ENCODE measurements at places on chromosomes 2 and 18.

GRCh38 chr18:65477455-65477854, 273.4 kb upstream of the CDH7 start:
- no peak for DNase-seq

DNA sequence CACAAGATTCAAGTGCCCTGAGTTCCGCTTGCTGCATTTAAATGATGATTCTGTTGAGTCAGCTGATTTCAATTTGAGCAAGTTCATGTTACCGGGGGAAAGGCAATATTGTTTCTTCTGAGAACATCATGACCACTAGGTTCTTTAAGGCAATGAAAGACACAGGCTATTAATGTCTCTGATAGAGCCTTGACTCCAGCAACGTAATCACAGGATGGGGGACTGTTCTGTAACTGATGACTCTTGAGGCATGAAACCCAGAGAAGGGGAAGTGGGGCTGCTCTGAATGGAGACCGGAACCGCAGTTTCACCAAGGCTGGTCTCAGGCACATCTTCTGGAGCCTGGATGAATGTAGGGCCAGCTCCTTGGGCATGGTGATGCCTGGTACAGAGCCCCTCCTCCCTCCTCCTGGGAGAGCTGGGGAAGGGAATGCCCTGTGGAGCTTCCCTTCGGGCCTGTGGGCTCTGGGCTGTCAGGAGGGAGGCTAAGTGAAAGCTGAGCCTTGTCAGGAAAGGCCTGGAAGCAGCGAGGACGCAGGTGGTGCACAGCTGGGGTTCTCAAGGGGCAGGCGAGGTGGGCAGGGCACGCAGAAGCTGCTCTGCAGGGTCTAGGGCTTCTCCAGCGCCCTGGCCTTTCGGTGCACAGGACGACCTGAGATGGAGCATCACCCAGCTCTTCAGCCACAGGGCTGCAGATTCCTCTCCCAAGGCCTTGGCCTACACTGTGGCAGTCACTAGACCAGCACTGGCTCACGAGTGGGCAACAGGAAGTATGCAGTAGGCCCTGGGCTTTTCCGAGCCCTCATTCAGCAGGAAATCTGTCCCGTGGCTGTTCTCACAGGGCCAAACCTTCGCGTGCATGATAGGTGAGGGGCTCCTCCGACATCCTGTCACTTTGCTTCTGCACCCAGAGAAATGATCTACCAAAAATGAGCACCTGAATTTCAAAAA, 36.6 kb upstream of the PRLH start:
- DNase-seq = no peak

- peak; percentile 93 for DNase-seq
Measured at GRCh38 chr2:96537066-96537733, 648 bp downstream of the ARID5A start.

GRCh38 chr2:221518201-221518934, 53.7 kb downstream of the EPHA4 start:
- DNase-seq = no peak

DNA sequence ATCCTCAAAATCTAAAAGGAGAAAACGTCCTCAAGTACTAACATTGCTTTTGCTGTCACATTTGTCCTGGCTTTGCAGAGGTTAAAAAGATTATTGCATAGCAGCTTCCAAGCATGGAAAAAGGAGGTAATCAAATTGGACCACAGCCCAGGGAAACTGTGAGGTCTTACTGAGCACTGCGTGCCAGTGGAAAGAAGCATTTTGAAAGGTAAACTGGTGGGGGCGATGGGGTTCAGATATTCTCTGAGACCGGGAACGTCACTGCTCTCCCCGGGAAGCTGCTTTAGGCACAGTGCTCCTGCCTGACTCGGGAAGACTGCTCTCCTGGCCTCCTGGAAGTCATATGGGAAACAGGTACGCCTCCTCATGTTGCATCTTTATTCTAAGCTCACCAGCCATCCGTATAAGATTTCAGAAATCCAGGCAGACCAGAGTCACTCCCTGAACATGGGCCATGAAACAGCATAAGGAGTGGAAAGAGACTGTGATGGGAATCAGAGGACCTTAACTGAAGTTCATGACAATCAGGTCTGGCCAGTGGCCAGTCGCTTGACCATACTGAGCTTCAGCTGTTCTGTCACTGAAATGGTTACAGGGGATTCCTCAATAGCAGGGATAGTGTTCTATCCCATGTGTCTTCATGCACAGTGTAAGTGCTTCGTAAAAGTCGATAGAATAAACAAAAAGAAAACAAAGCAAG, 284.1 kb downstream of the TRIB2 start:
- DNase-seq = no peak

DNA sequence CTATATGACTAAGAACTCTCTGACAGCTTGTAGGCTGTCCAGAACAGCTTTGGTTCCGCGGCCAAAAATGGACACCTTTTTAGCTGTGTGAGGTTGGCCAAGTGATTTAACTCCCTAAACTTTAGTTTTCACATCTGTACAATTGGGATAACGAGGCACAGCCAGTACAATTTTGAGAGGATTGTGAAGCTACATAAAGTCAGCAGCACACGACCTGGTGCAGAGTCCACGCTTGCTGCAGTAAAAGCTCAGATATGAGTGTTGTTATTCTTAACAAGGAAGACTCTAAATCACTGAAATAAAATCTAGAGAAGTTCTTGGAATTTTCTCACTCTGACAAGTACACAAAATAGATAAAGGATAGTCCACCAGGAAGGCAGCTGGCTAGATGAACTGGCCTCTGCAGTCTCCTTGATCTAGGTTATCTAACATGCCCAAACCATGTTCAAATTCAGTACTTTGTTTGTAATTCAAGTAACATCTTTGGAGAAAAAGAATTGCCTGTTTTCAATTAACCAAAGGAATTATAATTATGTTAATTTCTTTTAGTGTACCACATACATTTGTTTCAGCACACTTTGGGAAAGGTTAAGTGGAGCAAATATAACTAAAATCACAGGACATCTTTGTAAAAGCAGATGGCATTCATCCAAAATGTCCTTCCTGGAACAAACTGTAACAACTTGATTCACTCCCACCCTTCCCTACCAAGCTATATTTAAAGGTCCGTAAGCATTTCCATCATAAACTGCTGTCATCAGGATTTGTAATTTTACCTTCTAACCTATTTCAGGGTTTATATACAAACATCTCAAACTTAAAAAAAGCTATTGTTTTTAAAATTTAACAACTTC, 201.7 kb upstream of the STK17B start:
- no peak for DNase-seq

DNA sequence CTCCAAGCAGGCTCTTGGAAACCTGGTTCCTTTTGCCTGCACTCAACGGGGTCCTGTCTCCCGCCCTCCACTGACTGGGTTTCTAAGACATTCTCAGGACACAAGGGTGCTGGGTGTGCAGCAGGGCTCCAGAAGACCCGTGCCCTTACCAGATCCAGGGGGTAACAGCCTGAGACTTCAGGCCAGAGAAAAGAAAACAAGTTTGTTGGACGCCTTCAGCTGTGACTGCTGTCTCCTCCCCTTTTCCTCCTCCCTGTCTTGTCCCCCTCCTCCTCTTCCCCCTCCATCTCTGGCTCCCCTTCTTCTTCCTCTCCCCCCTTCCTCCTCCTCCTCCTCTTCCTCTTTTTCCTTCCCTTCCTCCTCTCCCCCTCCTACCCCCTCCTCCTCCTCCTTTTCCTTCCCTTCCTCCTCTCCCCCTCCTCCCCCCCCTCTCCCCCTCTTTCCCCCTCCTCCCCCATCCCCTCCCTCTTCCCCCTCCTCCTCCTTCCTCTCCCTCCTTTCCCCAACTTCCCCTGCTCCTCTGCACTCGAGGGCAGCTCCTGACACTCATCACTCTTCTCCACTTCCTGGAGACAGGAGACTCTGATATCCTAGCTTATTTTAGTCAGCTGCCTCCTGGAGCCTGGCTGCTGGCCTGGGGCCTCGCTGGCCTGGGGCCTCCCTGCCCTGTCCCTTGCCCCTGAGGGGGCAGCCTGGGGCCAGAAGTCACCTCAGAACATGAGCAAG, 12.4 kb downstream of the ADRA2B start:
- DNase-seq = no peak
